Stimulated activated CD4-positive, alpha-beta T cell treated with anti-CD3 and anti-CD28 coated beads, Interleukin-1b, Interleukin-23, amount 100 ng/mL, for 24 hours (primary cell): ENCODE measurements at places on chromosomes 2 and 18.

- no peak for DNase-seq
These were observed 68.1 kb downstream of the RMDN2 start for GRCh38 chr2:37993143-37993542.

DNA sequence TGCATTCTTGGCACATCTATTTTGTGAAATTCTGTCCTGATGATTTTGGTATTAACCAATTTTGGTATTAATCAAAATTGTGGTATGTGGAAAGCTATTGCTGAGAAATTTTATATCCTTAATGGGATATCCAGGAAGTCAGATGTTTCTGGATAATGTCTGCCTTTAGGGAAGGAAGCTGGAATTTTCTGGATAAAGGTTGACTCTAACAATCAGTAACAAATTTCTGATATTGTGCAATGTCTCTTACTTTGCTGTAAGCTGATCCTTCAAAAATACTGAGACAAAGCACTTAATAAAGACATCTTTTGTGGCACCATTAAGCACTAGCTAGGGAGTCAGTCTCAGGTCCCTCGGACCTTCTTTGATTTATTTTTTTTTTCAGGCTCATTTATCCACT is 100.8 kb upstream of the UGP2 start:
- no peak for DNase-seq

- no peak for DNase-seq
These were observed 121.0 kb downstream of the MYO1B start for GRCh38 chr2:191366199-191366598.

DNA sequence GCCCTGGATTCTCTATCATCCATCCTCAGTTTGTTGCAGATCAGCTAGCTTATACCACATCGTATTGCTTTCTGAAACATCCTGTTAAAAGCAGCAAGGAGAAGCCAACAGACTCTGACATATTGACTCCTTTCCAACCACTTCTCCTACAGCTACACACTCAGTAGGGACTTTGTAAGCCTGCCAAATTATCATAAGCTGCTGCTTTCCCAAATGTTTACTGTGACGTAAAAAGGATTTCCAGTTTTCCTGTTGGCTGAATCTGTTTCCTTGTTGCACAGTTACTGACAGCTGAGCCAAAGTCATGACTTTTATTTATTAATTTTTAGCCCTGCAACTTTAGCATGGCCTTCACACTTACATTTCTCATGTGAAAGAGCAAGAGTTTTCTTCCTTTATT is 294.3 kb downstream of the KCNJ3 start:
- no peak for DNase-seq

DNA sequence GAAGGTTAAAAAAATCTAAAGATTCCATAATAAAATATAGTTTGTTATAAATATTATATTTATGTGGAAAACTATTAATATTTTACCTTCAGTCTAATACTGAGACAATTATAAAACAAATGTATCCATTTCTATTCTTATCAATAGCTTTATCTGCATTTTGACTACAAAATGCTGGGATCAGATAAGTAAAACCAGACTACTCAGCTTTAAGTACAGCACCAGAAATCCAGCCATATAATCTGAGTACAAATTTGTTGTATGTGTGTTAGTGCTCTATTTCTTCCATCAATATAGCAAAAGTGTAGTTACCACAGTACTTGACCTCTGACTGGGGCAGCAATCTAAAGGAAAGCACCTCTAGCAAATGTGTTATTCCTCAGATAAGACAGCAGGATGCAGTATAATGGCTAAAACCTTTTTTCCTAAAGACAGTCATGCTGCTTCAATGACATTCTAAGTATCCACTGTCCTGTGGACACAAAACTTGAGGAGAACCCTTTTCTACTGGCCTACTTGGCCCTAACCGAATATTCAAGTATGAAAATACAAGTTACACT is 68.1 kb downstream of the OLA1 start:
- DNase-seq, result no peak

DNA sequence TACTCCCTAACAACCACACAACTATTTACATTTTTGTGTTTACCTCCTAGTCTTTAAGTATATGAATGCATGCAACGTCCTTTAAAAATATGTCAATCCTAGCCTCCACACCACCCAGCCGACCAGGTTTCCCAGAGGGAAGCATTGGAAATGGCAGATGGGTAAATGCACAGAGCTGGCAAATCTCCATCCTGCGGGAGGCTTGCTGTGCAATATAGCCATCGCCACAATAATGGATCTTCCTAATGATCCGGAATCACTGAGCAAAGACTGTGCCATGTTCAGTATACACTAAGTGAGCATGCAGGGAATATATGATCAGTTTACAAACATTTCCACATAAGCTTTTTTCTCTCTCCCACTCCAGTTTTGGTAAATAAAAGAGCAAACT is 131.8 kb downstream of the NEDD4L start:
- no peak for DNase-seq

GRCh38 chr2:233980955-233981561 is 63.9 kb downstream of the TRPM8 start:
- DNase-seq, result no peak

DNA sequence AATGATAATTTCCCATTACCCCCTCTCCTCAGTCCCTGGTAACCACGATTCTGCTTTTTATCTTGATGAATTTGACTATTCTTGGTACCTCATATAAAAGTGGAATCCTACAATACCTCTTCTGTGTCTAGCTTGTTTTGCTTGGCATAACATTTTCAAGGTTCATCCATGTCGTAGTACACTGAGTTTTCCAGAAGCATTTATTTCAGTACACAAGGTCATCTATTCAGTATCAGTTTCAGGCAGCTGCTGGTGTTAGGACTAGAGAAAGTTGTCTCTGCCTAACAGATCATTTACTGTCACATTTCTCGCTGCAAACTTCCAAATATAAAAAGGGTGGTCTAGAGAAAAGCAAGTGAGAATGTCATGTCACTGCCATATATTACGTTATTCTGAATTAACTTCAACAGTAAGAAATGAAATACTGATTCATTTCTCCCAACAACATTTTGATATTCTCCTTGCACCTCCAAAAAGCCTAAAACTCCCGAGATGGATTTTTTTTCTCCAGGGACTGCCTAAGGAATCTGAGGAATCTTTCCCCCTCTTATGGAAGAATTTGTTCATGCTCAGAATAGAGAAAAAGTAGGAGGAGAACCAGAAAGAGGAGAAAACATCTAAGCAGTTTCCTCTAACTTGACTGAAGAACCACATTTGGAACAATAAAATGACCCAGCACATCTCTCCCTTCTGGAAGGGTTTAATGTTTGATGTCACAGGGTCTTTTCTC is 36.0 kb downstream of the CDK15 start:
- DNase-seq, result no peak

DNA sequence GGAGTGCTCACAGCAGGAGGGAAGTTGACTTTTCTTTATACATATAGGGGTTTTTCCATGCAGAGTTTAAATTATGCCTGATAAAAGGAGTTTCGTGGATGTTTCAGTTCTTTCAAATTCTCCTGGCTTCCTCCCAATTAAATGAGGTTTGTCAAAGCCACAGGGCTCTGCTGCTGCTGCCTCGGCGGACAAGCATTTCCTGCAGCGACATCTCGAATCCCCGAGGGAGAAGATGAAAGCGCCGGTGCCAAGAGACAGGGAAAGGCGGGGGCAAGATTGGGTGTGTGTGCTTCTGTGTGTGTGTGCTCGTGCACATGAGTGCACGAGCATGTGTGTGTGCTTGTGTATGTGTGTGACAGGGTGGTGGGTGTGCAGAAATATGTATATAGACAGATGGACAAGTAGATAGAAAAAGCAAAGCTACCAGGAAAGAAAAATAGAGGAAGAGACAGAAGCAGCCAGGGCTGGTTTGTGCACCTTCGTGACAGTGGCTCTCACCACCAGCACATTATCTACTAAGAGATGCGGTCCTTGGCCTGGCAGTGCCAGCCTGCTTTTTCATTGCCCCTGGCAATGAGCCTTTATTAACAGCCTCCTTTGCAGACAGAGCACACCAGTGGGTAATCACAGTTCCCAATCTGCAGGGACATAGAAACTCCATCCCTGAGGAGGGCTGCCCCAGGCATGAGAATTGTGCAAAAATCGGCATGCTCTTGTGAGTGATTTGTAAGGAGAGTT is 76.2 kb downstream of the CDK15 start:
- no peak for DNase-seq
